Naive B cell (primary cell): ENCODE measurements at places on chromosomes 6 and 20. TPM values are rescaled to one million over a fixed set of nuclear protein-coding genes. Genes with fewer than 3 reads are reported as not detected.

DNA sequence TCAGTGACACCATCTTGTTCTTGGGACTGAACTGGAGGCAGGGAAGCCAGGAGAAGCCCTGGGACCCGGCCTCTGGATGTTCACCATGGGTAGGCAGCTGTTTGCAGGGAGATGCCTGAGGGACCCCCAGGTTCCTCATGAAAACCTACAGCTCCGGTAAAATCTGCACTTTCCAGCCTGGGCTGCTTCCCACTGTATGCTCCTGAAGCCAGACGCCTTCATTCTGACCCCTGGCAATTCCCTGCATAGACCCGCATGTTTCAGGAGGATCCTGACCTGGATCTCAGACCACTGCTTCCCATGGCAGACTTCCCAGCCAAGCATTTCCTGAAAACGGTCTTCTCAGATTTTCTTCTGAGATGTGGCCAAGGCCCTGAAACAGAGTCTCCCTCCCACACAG is 306.7 kb downstream of the PREX1 start:
- DNase-seq: no peak

- no peak for DNase-seq
These were observed 20.8 kb upstream of the ERVFRD-1 start for GRCh38 chr6:11132194-11132888.

DNA sequence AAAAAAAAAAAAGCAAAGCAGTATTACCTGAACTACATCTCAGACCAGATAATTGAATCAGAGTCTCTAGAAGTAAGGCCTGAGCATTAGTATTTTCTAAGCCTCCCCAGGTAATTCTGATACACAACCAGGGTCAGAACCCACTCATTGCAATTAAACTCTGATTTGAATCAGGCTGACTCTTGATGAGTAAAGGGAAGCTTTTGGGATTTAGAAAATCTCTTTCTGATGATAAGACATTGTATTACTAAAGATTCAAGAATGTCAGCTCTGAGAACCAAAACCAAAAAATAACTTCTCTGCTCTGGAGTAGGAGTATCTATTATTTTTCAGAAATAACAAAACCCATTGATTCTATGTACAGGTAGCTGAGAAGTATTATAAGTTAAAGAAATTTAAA is 100.1 kb upstream of the COL21A1 start:
- no peak for DNase-seq

DNA sequence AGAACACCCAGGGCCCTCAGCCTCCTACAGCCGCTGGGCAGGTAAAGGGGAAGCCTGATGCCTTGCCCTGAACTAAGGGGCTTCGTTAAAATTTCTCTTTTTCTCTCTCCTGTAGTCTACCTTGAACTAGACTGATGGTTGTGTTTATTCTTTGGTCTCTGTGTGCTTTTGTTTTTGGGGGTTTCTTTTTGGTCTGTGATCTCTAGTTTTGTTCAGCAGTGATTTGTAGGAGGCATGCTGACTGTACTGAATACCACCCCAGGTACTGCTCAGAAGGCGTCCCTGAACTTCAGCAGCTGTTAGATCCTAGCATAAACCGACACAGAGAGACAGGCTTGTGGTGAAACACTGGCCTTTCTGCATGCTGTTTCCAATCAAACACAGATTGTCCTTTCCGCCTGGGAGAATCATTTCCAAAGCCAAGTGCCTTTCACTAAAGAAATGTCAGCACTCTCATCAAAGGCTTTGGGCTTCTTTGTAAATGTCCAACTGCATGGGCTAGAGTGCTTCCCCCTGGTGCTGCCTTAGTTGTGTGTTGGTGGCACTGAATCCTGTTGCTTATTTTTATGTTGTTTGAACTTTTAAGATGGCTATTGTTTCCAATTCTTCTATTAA is 364.7 kb upstream of the SASH1 start:
- no peak for DNase-seq

The SAMHD1 gene
- 15.3 TPM for polyA plus RNA-seq

DNA sequence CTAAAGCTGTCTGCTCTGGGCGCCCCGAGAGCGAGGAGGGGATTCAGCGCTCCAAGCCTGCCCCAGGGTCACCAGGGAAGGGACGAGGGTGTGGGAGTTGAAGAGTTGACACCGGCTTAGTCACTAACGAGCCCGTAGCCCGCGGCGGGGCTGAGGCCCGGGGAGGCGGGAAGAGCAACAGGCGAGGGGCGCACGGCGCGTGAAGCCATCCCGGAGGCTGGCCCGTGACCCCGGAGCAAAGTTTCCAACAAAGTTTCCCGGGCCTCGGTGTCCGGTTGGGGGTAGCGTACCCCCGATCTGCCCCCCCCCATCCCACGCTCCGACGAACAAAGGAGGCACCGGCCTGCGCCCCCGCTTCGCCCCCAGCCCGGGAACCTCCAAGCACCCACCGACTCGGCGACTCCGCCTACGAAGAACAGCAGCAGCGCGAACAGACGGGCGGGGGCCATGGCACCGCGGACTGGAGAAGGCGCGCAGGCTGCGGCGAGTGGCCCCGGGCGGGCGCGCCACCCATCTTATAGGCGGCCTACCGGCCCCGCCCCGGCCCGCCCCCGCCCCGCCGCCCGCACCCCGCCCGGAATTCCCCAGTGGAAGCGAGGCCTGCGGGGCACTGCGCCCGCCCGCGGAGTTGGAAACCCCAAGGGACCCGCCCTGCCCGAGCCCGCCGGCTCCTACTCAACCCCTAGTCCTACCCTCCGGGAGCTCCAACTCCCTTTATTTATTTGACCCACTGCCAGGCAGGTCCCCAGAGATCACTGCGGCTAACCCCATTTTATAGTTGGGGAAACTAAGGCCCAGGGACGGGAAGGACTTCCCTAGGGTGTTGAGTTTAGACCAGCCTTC is at the start of gene SDC4:
Gene SDC4, minus strand, starts transcription at position 489 of the 843 bp plus-strand sequence. Its CDS starts 40 bp downstream, at position 449.
- no peak for DNase-seq

DNA sequence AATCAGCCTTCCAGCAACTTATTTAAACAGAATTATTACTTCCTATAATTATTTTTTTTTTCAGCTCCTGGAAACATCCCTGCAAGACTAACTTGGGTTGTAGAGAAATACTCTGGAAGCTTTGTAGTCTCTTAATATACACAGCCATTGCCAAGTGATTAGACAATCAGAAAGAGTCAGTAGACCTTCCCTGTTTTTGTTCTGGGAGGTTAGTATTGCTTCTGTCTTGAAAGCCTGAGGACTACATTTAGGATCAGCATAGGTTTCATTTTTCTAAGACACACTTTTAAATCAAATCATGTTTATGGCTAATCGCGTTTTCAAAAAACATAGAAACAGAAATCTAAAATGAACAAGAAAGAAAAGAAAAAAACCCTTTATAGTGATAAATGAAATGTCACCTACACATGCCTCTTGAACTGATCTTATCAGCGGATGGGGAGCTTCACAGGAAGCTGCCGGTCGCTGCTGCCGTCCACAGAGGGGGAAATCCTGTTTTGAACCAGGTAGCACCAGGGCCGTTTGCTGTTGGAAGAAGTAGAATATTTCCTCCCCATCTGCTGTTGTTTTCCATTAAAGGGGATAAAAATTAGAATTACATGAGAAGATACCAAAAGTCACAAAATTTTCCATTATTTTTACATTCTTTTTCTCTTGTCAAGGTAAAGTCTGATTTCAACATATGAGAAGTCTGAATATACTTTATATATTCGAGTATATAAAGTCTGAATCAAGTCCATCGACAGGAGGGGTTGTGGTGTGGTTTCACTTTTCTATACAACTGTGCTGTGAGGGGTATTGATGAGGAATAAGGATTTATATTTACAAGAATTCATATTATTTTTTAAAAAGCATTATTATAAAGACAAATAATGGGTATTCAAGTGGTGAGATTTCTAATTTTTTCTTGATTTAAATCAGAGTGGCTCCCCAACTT is 94.6 kb downstream of the ARMC2 start:
- DNase-seq: peak; percentile 22

The LGSN gene
- not detected for polyA plus RNA-seq

The AIF1 gene
- polyA plus RNA-seq: 14.4 TPM

DNA sequence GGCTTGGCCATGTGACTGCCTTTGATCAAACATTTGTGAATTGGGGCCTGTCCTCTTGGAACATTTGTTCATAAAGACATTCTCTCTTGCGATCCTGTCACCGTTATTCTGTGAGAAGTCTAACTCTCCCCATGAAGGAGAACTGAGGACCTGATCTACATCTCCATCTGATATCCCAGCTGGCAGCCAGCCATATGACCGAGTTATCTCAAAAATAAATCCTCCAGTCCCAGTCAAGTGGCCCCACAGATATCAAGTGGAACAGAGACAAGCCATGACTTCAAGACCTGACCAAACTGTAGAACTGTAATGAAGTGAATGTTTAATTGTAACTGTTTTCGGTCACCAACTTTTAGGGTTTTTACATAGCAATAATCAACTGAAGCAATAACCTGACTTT is 25.7 kb downstream of the SNX3 start:
- no peak for DNase-seq

DNA sequence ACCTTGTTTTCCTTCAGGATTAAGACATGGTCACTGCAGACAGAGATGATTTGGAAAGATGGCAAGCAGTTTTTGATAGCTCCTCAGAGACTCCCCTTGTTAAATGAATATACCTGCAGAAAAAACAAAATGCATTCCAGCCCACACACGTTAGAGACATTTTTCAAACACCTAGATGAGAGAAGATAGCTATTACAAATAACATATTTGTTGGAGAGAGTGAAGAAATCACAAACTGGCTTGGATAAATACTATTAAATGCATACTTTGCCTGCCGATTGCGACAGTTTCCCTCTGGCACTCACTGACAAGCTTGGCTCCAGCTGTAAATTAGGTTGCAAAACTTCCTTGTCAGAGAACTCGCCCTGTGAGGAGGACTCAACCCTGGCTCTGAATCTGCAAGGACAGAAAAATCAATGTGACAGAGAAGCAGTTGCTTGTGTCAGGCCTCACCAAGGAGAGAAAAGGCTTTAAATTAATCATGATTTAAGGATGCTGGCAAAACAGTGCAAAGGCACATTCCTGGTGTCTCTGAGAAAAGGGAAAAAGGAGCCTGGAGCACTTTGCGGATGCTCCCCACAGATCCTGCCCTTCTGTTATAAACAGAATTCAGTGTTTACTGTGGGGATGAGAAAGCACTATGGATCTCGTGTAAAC is 423.7 kb upstream of the MARCKS start:
- DNase-seq: no peak

The KCNQ2 gene
- not detected for polyA plus RNA-seq

GRCh38 chr6:169165561-169166300 is 87.9 kb downstream of the THBS2 start:
- no peak for DNase-seq

The VEGFA gene
- polyA plus RNA-seq: 0.41 TPM

GRCh38 chr6:33410711-33411631 is at the start of gene PHF1:
Gene PHF1, plus strand, starts transcription at chr6:33411014. Its CDS starts 1,250 bp downstream, at chr6:33412264.
- DNase-seq: no peak

- DNase-seq: no peak
These were observed 113.8 kb downstream of the PRND start for GRCh38 chr20:4835244-4836177.

The ULBP1 gene
- not detected for polyA plus RNA-seq

DNA sequence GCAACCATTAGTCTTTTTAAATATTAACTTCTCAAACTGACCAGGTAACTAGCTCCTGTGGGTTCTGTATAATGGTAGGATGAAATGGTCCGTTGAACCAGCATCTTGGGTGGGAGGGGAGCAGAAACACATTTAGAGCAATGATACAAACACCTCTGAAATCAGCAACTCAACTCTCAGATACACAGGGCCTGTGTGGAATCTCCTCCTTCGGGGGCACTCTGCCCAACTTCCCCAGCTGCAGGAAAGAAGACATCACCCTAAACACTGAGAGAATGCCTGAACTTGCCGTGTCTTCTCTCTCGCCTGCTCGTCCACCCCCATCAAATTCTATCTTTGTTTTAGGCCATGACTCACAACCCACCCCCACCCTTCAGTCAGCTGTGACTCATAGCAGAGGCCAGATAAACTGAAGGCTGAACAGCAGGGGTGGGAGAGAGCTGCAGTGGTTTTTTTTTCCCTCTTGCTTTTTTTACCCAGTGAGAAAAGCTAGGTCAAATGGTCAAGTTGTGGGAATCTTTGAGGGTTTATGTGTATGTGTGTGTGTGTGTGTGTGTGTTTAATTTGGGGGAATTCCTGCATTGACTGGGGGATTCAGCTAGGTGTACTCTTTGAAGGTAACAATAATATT is 593.4 kb upstream of the JAG1 start:
- no peak for DNase-seq

DNA sequence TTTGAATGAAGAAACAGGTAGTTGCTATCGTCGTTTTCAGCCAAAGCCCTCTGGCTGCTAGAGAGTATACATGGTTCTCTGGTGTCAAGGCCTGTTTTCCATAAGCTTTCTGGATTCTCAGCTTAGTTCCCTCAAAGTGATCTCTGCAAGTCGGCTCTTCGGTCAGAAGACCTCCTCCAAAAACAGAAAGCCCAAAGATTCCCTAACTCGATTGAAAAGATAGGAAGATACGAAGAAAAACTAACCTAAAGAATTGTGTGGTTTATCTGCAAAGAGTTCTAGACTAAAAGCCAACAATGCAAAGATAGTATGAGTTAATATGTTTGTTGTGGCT is 545 bp upstream of the ASCC3 start:
- no peak for DNase-seq

DNA sequence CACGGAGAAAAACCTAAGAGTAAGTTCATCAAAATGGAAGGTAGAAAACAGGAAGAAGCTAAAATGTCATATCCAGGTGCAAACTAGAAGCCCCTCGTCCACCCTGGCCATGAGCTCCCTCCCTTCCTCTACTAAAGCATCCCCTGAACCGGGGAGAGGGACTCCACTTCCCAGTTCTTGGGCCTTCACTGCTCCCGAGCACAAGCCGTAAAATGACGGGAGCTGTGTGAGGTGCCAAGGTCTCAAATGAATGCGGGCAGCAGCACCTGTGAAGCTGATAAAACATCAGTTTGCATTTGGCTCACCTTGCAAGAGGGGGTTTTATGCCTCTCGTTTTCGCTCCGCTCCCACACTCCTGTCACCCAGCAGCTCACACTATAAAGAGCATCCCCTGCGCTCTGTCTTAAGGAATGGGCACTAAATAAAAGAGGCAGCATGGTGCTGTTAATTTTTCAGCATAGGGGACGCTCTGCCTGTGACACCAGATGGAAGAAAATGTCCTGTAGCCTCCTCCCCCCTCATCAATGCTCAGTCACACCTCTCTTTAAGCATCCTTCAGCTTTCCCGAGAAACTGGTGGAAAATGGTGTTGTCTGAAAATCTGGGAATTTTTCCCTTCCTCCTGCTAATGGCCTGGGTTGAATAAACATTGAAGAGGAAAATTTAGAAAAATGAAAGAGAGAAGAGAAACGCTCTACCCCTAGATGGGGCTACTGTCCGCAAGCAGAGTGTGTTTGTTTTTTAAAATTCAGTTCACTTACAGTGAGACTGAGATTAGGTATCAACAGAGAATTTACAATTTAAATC is 563.0 kb upstream of the AGPAT4 start:
- no peak for DNase-seq

The SMLR1 gene
- not detected for polyA plus RNA-seq

- DNase-seq: no peak
These were observed 44.6 kb upstream of the SLC23A2 start for GRCh38 chr20:5045906-5046305.

The GPR63 gene
- polyA plus RNA-seq: not detected

DNA sequence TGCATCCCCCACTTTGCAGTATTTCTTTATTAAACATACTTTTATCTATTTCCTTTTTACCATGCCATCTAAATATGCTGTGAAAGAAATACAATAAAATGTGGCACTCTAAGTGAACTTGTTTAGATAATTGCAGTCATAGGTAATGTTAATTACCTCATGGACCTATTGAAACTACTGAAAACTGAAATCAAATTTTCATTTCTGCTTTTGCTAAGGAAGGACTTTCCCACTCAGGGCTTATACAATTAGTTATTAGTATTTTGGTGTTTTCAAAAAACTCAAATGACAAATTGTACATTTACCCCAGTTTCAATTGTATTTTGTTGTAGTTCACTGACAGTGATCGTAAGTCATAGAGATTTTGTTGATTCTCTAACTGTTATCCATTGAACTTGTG is 88.4 kb downstream of the ID4 start:
- DNase-seq: no peak

The VSX1 gene
- not detected for polyA plus RNA-seq

The SLC22A7 gene
- polyA plus RNA-seq: not detected
